Activated CD8-positive, alpha-beta memory T cell treated with anti-CD3 and anti-CD28 coated beads for 4 hours (primary cell): ENCODE measurements at places on chromosomes 4 and X.

GRCh38 chr4:41420541-41420940, 117.4 kb upstream of the LIMCH1 start:
- DNase-seq = no peak

DNA sequence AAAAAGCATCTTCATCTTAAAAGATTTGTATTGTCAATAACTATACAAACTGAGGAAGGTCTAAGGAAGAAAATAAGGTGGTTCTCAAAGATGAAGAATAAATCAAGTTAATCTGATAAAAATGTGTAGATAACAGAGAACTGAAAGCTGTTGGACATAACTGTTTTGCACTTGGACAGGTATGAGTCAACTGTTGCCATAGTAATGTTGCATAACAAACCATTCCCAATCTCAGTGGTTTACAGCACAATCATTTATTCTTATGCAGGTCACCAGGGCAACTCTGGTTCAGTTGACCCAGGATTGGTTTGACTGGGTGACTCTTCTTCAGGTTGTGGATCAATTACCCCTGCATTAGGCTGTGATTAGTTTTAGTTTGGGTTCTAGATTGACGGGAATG, 2197.7 kb downstream of the ARAP2 start:
- no peak for DNase-seq

GRCh38 chr4:141177171-141177570, 43.5 kb upstream of the ZNF330 start:
- DNase-seq = no peak

DNA sequence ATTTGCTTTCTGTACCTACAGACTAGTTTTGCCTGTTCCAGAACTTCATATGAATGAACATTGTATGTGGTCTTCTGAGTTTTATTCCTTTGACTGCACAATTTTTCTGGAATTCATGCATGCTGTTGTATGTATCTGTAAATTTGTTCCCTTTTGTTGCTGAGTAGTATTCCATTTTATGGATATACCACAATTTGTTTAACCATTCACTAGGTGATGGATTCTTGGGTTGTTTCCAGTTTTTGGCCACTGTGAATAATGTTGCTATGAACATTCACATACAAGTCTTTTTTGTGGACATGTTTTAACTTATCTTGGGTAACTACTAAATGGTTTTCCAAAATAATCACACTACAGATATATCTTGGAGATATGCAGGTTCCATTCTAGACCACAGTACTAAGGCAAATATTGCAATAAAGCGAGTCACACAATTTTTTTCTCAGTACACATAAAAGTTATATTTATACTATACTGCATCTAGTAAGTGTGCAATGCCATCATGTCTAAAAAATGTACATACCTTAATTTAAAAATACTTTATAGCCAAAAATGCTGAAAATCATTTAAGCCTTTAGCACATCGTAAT, 58.7 kb downstream of the TSPAN5 start:
- no peak for DNase-seq
